ENCODE measurements at places on chromosomes 6 and 20.
A peak's percentile ranks its signal among the peaks of the same experiment; 100 is the strongest.

- DNase-seq: peak; percentile 91
These were observed 33.2 kb downstream of the NT5E start for GRCh38 chr6:85482905-85483700.

DNA sequence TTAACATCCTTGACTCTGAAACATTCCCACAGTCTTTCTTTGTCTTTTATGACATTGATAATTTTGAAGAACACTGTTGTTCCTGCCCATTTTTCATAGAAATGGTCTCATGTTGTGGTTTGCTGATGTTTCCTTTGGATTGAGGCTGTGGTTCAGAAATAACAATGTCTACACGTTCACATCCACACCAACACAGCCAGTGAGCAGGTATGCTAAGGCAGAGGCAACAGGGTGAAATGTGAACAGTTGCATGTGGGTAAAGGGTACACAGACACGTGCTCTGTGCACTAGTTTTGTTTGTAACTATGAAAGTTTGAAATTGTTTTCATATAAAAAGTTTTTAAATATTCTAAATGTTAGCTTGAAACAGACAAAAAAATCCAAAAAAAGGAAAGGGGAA lies 78.4 kb downstream of the GINS1 start:
- no peak for DNase-seq

- DNase-seq: no peak
These were observed 31.2 kb upstream of the KCNK5 start for GRCh38 chr6:39260456-39260855.

DNA sequence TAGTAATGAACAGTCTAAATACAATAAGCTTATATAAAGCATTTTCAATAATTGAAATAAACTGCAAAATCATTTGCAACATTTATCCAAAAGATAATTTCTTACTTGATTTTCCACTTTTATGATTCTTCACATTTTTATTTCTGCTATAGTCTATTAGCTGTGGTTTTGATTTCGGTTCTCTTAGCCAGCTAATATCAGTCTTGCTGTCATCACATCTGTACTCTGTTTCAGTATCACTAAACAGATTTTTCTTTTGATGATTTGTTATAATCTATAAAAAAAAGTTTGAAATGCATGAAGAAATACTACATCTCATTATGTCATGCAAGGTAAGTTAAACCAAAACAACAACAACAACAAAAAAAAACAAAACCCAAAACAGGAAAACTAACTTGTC lies 53.2 kb downstream of the SYCP2 start:
- no peak for DNase-seq

DNA sequence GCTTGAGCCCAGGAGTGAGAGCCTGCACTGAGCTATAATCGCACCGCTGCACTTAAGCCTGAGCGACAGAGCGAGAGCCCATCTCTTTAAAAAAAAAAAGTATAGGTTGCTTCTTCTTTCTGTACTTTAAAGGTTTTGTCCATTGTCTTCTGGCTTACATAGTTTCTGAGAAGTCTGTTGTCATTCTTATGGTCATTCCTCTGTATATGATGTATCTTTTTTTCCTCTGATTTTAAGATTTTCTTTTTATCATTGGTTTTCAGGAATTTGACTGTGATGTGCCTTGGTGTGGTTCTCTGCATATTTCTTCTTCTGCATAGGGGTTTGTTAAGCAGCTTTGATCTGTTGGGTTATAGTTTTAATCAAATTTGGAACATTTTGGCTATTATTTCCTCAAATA lies 29.1 kb downstream of the QRSL1 start:
- no peak for DNase-seq

DNA sequence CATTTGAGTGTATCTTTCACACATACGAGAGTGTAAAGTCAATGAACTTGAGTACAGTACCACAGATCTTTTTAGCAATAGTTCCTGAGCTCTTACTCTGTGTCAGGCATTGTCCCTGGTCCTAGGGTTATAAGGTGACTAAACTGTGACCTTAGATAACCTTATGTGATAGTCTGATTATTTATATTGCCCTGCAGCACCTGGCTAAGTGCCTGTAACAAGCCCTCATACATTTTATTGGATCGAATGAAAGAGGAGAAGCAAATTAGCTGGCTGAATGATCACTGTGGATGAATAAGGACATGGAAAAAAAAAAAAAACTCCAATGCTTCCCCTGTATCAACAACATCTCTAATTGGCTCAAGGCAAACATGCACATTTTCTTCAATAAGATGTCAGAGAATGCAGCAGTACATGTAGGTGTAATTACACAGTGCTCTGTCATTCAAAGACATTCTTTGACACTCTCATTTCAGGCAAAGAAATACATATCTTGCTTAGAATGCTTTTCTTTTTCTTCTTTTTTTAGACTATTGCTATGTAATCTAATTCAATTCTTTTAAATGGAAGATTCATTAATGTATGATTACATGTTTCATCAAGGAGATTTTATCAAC lies 153.4 kb downstream of the PHACTR1 start:
- DNase-seq: no peak

DNA sequence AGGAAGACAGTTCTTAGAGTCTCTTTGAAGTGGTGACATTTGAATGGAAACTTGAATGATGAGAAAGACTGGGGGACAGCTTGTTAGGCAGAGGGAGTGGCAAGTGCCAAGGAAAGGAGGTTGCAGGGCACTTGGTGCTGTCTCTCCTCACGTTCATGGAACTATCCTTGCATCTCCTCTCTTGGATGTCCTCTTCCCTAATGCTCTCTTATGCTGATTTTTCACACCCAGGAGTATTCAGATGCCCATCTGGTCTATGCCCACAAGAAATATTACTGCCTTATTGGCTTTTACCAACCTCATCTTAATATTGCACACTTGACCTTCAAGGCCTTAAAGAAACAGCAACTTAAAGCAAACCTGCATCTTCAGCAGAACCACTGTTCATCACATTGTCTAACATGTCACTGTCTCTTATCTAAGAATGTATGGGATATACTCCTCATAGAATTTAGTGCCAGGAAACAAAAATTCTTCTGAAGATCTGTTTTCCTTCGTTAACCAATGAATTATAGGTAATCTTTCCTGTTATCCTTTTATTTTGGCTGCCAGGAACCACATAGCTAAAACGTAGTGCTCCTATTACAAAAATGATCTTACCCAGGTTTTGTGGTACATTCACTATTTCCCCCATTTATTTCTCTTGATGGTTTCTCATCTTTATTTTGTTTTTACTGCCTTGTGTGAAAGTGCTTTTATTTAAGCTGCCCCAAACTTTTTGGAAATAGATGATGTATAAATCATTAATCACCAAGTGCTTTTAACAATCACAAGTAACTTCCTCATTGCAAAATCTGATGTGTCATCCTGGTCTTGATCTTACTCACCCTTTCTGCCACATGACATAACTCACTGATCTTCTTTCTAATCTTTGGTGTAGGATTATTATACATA lies 12.8 kb downstream of the RGS17 start:
- DNase-seq: no peak

DNA sequence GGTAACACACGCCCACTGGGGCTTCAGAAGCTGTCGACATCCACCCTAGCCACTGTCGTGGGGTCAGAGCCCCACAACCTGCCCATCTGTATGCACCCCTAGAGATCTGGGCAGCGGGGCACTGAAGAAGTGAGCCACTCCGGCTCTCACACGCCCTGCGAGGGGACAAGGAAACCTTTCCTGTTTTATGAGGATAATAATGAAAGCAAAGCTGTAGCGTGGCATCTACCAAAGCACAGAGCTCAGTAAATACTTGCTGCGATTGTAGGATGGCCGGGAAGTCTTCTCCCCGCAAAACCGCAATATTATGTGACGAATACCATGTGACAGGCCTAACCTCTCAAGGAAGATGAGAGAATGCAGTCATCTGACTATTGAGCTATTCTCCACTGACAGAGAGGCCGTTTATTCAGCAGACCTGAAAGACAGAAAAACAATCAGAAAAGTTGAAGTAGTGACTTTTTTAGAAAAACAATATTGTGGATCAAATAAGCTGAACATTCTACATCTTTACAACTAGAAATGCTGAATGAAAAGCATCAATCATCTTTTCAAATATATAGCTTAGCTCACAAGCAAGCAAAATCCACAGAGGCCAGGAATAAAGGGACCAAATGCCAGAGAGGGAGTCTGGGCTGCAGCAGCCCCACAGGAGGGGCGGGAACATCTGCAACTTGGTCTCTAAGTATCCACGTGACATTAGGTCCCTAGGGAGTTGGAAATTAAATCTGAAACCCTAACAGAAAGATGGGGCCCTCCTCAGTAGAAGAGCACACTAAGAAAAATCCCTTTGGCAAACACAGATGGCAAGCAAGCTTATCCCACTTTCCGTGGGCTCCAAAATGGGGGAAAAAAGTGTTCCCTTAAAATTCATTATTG lies 207.8 kb downstream of the TTLL2 start:
- peak; percentile 26 for DNase-seq

DNA sequence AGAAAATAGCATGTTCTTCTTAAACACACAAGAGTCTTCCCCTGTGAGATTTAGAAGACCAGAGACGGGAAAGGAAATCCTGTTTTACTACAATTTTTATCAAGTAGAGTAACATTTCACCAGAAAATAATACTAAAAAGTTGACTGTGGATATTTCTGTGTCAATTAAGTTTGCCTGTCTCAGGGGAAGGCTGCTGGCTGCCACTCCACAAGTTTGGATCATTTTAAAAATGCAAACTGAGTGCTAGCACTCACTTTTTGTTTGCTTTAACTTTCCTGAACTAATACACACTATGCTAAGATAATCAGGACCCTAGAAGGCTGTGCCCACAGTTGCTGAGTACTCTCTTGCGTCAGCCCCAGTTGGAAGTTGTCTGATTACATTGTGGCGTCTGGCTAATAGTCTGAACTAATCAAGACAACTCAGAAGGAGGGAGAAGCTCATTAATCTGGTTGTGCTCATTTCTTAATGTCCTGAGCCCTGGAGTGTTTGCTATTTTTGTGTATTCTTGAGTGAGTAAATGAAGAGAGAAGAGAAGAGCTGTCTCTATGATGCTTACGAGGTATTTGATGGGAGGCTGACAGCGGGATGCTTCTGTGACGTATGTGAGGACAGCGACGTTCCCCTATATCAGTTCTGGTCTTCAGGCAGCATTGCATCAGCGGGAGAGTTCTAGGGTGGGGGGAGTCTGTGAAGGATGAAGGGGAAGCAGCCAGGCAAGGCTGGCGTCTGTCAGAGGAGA lies 664.2 kb downstream of the QKI start:
- no peak for DNase-seq

DNA sequence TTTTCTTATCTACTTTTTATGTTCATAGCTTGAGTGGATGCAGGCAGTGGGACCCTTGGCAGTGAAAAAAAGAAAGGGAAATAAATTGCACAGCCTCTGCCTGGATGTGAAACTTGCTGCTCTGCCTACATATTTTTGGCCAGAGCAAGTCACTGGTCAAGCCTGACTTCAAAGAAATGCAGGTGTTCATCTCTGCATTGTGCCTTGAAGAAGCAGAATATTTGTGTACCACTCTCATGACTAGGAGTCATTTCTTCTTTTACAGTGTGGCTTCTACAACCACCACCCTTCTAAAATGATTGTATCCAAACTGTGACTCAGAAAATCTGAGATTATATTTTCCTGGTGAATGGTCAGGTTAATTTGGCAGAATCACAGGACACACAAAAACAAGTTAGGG lies 2.5 kb upstream of the KATNA1 start:
- no peak for DNase-seq

GRCh38 chr6:27893836-27894807 lies 18.1 kb downstream of the OR2B2 start:
- peak; percentile 88 for DNase-seq

GRCh38 chr6:2147766-2148448 lies 97.5 kb downstream of the GMDS start:
- DNase-seq: no peak

GRCh38 chr6:127484212-127484863 lies 25.1 kb upstream of the KIAA0408 start:
- no peak for DNase-seq

- no peak for DNase-seq
These were observed 654.8 kb downstream of the UTRN start for GRCh38 chr6:144939921-144940320.

- DNase-seq: no peak
These were observed 162.7 kb downstream of the KCNQ5 start for GRCh38 chr6:72784581-72784980.

DNA sequence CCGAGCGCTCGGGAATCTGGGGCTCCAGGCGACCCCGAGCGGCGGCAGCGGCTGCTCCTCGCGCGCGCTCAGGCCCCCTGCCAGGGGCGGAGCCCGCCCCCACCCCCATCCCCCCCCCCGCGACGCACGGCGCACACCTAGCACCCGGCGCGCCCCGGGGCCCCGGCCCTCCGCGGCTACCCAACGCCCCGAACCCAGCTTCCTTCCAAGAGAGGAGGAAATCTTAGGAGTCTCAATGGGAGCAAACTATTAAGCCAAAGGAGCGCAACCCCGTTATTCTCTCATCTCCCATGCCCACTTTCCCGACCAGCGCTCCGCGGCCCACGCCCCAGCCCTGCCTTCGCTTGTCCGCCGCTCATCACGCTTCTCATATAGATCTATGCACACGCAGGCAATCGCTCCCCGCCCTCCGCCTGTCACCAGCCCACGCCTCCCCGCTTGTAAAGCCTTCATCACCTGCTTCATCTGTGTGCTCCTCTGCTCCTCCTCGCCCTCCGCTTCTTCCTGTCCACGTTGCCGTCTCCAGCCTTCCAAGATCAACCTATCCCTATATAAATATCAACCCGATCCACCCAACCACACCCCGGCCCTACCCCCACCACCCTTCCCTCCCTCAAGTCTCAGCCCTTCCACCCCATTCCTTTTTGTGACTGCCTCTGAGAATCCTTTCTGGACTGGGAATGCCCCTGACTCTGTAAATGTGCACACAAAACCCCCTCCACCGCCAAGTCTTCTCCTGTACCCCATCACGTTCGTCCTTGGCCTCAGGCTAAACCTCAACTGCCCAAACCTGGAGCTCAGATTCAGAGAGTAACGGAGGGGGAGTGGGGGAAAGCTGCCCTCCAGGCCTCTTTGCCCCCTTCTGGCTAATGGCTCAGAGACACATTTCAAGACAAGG lies at the start of gene DLK2:
Gene DLK2 (minus strand): TSS at position 18 of the 898 bp plus-strand sequence. CDS start 723 bp downstream, outside the sequence.
- no peak for DNase-seq

GRCh38 chr6:50289366-50289765 lies 239.6 kb upstream of the DEFB112 start:
- no peak for DNase-seq

- DNase-seq: no peak
These were observed 90.9 kb downstream of the SPTLC3 start for GRCh38 chr20:13099676-13100075.

DNA sequence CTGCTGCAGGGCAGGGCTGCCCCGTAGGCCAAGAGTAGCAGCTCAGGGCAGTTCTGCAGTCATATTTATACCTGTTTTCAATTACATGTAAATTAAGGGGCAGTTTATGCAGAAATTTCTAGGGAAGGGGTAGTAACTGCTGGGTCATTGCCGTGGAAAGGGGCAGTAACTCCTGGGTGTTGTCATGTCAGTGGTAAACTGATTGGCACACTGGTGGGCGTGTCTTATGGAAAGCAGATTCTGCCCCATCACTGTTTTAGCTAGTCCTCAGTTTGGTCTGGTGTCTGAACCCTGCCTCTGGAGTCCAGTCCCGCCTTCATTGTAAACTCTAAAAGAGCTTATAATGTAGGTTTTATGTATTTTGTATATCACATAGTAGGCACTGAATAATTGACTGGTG lies 22.1 kb downstream of the MAP3K4 start:
- DNase-seq: no peak

- no peak for DNase-seq
These were observed 4.7 kb upstream of the SLC17A4 start for GRCh38 chr6:25749837-25750236.
